NCI-H82 (cell line): ENCODE measurements at places on chromosomes 3 and 15.

GRCh38 chr3:69248436-69248835 lies 126.0 kb upstream of the LMOD3 start:
- DNase-seq: peak; percentile 70

DNA sequence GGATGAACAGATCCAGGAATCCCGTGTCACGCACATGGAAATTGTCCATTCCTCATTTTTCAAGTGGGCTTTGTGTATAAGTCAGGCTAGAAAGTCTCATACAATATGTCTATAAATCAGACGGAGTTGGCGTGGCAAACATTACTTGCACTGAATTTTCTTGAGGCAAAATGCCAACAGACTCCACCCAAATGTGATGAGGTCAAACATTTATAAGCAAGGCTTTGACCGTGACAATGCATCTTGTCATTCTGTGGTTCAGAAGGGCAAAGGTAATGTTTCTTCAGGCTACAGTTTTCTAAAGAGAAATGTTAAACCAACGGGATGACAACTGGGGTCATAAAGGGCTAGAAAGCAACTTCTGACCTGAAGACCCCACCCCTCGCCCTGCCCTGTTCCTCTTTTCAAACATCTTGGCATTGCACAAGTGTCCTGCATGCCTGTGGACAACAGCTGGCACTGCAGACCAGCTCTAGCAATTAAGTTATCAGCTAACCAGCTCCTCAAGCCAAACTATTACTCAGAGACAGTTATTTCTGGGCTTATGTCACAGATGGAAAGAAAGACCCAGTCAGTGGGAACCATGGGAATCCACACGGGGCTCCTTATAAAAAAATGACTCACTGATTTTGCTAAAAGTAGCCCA lies 36.5 kb upstream of the SPTBN5 start:
- DNase-seq: no peak

GRCh38 chr3:43296565-43296964 lies 10.2 kb downstream of the SNRK start:
- DNase-seq: no peak

GRCh38 chr3:16516695-16517481 lies 3.4 kb upstream of the RFTN1 start:
- peak; percentile 11 for DNase-seq

DNA sequence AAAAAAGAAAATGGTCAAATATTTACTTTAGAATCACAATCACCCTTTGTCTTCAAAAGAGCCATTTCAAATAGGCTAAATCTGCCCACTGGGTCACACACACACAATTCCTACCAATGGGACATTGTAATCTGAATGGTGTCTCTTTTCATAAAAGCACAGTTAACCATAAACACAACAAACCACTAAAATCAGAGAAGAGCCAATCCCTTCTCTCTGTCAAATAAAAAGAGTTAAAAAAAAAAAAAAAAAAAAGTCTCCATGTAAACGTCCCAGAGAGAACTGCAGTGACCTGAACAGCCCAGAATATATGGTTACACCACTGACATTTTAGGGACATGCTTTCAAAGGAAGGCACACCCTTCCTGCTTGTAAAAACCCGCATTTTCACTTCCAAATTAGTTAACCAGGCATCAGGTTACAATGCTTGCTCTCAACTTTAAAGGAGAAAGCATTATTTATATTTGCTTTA lies 63.7 kb downstream of the PRICKLE2 start:
- DNase-seq: no peak
